ENCODE measurements at places on chromosomes 12 and 14. TPM values are rescaled to one million over a fixed set of nuclear protein-coding genes. Genes with fewer than 3 reads are reported as not detected.

- H3K4me3 ChIP-seq, result peak overlapping the region; percentile 89
- H3K27ac ChIP-seq, result peak overlapping the region; percentile 87
- H3K27me3 ChIP-seq, result no peaks in the 10 kb centered on the region
- peaks cover 33% of the 10 kb centered on the region for H3K4me1 ChIP-seq
- DNase-seq, result no peak
Measured at GRCh38 chr12:8031872-8032241, 659 bp upstream of the FOXJ2 start.

- H3K27me3 ChIP-seq, result no peaks in the 10 kb centered on the region
- H3K36me3 ChIP-seq, result no peaks in the 10 kb centered on the region
- H3K4me3 ChIP-seq, result peak overlapping the region; percentile 6
- H3K27ac ChIP-seq, result peak overlapping the region; percentile 96
- peaks cover 79% of the 10 kb centered on the region for H3K4me1 ChIP-seq
- peak; percentile 76 for DNase-seq
Measured at GRCh38 chr12:124390442-124391097, 95.7 kb downstream of the RFLNA start.

- no peak overlapping the region for H3K27ac ChIP-seq
- H3K27me3 ChIP-seq, result no peaks in the 10 kb centered on the region
- no peaks in the 10 kb centered on the region for H3K36me3 ChIP-seq
- H3K4me3 ChIP-seq, result no peak overlapping the region
- DNase-seq, result no peak
- no peaks in the 10 kb centered on the region for H3K4me1 ChIP-seq
Measured at GRCh38 chr12:14357486-14357885, 8.0 kb upstream of the ATF7IP start.

DNA sequence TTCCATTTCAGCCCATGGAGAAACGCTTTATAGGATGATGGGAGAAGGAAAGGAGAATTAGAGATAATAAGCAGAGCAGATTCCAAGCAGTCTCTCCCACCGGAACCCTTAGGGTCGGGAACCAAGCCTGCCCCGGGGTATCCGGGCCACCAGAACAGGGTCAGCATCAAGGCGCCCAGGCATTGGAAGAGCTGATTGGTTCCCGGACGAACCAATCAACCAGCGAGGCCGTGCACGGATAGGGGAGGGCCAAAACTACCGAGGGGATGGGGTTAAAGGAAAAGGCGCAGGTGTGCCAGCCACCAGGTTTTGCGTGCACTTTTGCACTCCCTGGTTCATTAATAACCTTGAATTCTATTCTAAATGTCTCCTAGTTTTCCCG, 1.7 kb downstream of the PPM1H start:
- DNase-seq, result no peak
- no peak overlapping the region for H3K27ac ChIP-seq
- H3K4me1 ChIP-seq, result peaks cover 14% of the 10 kb centered on the region
- no peaks in the 10 kb centered on the region for H3K36me3 ChIP-seq

GRCh38 chr14:67620217-67620785, 581 bp downstream of the ARG2 start:
- no peak for DNase-seq
- H3K27me3 ChIP-seq, result peaks cover 2% of the 10 kb centered on the region
- no peaks in the 10 kb centered on the region for H3K36me3 ChIP-seq
- peak overlapping the region; percentile 70 for H3K4me3 ChIP-seq
- H3K27ac ChIP-seq, result no peak overlapping the region
- H3K4me1 ChIP-seq, result peaks cover 15% of the 10 kb centered on the region

- H3K27ac ChIP-seq, result no peak overlapping the region
- no peak for DNase-seq
- peaks cover 4% of the 10 kb centered on the region for H3K27me3 ChIP-seq
- H3K4me1 ChIP-seq, result peaks cover 15% of the 10 kb centered on the region
Measured at GRCh38 chr12:51871918-51872688, 15.8 kb upstream of the ANKRD33 start.

DNA sequence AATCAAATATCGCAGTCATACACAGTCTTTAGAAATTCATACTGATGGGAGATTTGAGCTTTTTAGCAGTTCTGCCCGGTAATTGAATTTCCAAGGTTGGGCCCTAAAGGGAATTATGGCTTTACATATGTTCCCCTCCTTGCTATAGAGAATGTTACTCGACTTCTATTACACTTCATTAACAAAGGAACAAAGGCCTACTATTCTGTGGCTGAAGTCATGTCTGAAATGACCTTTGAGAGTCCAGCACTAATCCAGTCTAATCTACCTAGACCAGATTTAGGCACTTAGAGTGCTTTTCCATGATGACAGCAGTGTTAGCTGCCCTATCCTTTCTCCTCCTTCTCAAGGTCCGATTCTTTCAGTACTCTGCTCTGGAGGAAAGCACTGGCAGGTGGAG, 305.3 kb downstream of the MED13L start:
- H3K27ac ChIP-seq, result no peak overlapping the region
- no peak for DNase-seq
- no peaks in the 10 kb centered on the region for H3K4me1 ChIP-seq
- H3K36me3 ChIP-seq, result peaks cover 52% of the 10 kb centered on the region

GRCh38 chr12:97309921-97310320, 152.7 kb upstream of the RMST start:
- DNase-seq, result no peak
- no peaks in the 10 kb centered on the region for H3K27me3 ChIP-seq
- no peak overlapping the region for H3K4me3 ChIP-seq
- H3K27ac ChIP-seq, result no peak overlapping the region
- H3K4me1 ChIP-seq, result no peaks in the 10 kb centered on the region

DNA sequence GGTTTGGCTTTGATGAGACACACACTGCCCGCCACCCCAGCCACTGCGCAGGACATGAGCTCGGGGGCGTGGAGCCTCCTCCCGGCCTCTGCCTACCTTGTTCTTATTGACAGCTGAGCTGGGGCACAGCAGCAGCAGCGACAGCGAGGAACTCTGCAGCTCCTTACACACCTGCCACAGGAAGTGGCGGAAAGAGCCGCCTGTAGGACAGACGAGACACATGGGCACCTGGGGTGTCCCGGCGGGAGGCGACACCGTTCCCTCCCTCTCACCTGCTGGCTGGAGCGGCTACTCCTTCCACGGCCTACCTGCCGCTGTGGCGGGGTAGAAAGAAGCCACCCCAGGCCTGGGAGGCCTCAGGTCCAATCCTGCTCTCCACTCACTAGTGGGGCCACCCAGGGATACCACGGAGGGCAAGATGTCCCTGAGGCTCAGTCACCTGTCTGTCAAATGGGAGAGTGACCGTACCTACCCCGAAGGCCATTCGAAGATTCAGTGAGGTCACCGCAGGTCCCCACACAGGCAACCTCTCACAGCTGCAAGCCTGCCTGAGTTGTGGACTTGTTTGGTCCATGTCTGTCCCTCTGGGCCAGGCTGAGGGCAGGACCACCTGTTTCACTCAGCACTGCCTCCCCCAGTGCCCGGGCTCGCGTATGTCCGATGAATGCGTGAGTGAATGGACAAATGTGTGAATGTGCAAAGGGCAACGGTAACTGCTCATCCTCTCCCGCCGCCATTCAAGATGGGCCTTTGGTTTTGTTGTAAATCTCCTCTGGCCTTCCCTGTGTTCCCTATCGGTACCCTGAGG, 42.6 kb downstream of the TRAFD1 start:
- H3K27me3 ChIP-seq, result no peaks in the 10 kb centered on the region
- H3K36me3 ChIP-seq, result no peaks in the 10 kb centered on the region
- no peak overlapping the region for H3K27ac ChIP-seq
- no peak for DNase-seq
- no peaks in the 10 kb centered on the region for H3K4me1 ChIP-seq

The ASIC1 gene
- total RNA-seq, result 8.2 TPM

The KCNH3 gene
- total RNA-seq, result 0.14 TPM

The PRH2 gene
- not detected for total RNA-seq

The PIWIL1 gene
- not detected for total RNA-seq

All from astrocyte (in vitro differentiated cells and primary cell).